Spinal cord (tissue), 10 donors: ENCODE measurements at places on chromosomes 7 and 10. TPM values are rescaled to one million over a fixed set of nuclear protein-coding genes. Genes with fewer than 3 reads are reported as not detected.

DNA sequence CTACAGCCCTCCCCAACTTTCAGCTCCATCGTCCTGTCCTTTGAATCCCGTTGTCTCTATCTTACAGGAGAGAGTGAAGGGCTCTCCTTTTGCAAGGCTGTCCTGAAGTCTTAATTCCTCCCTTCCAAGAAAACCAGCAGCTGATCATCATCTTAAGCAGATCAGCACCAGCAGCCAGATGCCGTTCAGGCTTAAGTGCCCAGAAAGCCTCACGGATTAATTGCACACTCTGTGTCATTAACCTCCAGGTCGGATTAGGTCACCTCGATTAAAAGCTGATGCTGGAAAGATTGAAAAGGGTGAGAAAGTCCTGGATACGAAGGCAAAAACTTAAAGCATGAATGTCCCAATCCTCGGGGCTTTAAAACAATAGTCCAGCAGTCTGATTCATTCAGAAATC is 24.8 kb upstream of the ADARB2 start:
- DNase-seq, result no peak
- no peaks in the 10 kb centered on the region for H3K36me3 ChIP-seq
- H3K27ac ChIP-seq, result no peak overlapping the region
- H3K4me1 ChIP-seq, result no peaks in the 10 kb centered on the region
- H3K4me3 ChIP-seq, result no peak overlapping the region

DNA sequence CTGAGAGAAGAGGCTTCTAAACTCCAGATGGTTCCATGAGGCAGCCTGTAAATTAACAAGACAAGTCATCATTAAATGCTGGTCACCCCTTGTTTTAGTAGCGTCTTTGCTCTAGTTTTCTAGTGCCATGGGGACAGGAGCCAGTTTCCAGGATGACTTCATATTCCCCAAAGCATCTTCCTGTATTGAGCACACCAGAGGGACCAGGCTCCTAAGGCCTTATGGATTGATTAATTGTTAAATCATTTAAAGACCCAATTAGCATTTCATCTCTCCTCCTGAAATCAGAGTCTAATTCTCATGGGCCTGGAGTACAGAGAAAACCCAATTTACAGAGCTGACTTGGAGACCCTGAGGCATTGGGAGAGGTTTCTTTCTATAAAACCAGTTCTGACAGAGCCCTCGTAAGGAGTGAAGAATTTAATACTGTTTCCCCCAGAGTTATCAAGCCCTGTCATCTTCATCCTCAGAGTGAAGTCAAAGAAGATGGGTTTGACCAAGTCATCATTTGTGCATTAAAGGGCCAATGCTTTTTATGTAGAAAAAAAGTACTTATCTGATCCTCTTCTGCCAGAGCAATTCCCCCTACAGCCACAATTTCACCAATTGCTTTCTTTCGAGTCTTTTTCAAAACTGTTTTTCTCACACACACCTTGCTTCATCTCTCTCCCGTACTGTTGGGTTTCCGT is 678.7 kb downstream of the SDK1 start:
- H3K36me3 ChIP-seq, result peaks cover 9% of the 10 kb centered on the region

DNA sequence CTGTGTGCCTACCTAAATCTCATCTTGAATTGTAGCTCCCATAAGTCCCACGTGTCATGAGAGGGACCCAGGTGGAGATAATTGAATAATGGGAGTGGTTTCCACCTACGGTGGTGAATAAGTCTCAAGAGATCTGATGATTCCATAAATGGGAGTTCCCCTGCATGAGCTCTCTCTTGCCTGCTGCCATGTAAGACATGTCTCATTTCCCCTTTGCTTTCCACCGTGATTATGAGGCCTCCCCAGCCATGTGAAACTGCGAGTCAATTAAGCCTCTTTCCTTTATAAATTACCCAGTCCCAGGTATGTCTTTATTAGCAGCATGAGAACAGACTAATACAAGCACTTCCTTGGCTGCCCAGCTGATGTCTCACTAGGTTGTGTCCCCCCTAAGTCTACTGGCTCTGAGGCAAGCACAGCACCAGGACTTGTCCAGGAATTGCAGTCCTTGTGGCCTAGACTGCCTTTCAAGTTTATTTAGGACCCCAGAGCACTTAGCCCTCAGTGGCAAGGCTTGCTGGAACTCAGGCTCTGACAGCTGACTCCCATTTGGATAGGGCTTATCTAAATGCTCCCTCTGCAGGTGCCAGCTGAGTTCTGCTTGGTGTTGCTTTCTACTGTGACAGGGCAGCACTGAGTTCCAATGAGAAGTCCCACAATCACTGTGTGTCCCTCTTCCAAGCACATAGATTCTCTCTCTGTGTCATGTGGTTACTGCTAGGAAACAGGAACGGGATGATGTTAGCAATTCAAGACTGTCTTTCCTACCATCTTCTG is 59.0 kb upstream of the TAS2R16 start:
- H3K4me1 ChIP-seq, result no peaks in the 10 kb centered on the region
- H3K27ac ChIP-seq, result no peak overlapping the region
- DNase-seq, result no peak
- H3K36me3 ChIP-seq, result no peaks in the 10 kb centered on the region
- H3K4me3 ChIP-seq, result no peak overlapping the region

GRCh38 chr10:51878695-51879094 is 179.3 kb upstream of the CSTF2T start:
- H3K27me3 ChIP-seq, result no peaks in the 10 kb centered on the region
- H3K4me3 ChIP-seq, result no peak overlapping the region
- H3K4me1 ChIP-seq, result no peaks in the 10 kb centered on the region
- no peak overlapping the region for H3K27ac ChIP-seq
- no peak for DNase-seq
- no peaks in the 10 kb centered on the region for H3K36me3 ChIP-seq

DNA sequence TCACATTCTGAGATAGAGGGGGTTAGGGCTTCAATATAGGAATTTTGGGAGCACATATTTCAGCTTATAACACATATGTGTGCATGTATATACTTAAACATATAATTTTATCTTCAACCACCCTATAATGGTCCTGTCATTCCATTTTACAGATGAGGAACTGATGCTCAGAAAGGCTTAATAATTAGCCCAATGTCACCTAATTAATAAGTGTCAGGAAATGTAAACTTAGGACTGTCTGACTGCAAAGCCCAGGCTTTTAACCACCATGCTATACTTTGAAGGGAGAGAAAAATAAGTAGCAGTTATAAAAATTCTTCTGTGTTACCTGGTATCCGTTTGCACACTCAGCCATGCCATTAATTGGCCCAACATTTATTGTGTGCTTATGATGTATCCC is 172.6 kb downstream of the SKIDA1 start:
- H3K4me1 ChIP-seq, result no peaks in the 10 kb centered on the region
- H3K27me3 ChIP-seq, result no peaks in the 10 kb centered on the region
- H3K36me3 ChIP-seq, result no peaks in the 10 kb centered on the region
- no peak for DNase-seq
- H3K4me3 ChIP-seq, result no peak overlapping the region

DNA sequence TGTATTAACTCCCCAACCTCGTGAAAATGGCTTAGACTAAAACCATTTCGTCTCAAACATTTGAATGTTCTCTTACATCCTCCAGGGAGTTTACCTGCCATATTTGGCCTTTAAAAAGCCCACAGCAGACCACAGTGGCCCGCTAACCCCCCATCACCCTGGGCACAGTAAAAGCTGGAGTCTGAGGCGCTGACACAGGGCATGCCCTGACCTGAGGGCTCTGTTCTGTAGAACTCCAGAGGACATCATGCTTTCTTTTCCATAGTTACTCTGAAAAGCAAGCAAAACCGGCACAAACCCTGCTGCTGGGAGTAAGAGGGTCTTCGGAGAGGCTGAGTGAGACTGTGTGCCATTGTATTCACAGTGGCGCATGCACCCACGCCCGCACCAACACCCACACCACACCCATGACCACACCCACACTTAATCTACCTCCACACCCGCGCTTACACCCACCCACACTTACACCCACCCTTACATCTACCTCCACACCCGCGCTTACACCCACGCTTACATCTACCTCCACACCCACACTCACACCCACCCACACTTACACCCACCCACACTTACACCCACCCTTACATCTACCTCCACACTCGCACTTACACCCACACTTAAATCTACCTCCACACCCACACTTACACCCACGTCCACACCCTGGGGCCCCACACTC is 32.1 kb downstream of the LRRC27 start:
- H3K27me3 ChIP-seq, result no peaks in the 10 kb centered on the region
- H3K4me3 ChIP-seq, result no peak overlapping the region
- no peak overlapping the region for H3K27ac ChIP-seq
- DNase-seq, result no peak
- peaks cover 3% of the 10 kb centered on the region for H3K4me1 ChIP-seq

GRCh38 chr10:13268841-13269240 is 31.0 kb downstream of the PHYH start:
- H3K4me1 ChIP-seq, result peaks cover 16% of the 10 kb centered on the region
- H3K4me3 ChIP-seq, result no peak overlapping the region
- no peak overlapping the region for H3K27ac ChIP-seq
- H3K27me3 ChIP-seq, result no peaks in the 10 kb centered on the region
- DNase-seq, result peak; percentile 56

GRCh38 chr10:48469516-48470020 is 135.3 kb downstream of the ARHGAP22 start:
- H3K4me1 ChIP-seq, result peaks cover 39% of the 10 kb centered on the region
- no peaks in the 10 kb centered on the region for H3K36me3 ChIP-seq
- DNase-seq, result no peak

- no peak overlapping the region for H3K4me3 ChIP-seq
- no peak for DNase-seq
- no peaks in the 10 kb centered on the region for H3K36me3 ChIP-seq
- H3K27ac ChIP-seq, result no peak overlapping the region
- H3K4me1 ChIP-seq, result no peaks in the 10 kb centered on the region
- no peaks in the 10 kb centered on the region for H3K27me3 ChIP-seq
Measured at GRCh38 chr7:142025896-142026295, 30.2 kb downstream of the MGAM start.

DNA sequence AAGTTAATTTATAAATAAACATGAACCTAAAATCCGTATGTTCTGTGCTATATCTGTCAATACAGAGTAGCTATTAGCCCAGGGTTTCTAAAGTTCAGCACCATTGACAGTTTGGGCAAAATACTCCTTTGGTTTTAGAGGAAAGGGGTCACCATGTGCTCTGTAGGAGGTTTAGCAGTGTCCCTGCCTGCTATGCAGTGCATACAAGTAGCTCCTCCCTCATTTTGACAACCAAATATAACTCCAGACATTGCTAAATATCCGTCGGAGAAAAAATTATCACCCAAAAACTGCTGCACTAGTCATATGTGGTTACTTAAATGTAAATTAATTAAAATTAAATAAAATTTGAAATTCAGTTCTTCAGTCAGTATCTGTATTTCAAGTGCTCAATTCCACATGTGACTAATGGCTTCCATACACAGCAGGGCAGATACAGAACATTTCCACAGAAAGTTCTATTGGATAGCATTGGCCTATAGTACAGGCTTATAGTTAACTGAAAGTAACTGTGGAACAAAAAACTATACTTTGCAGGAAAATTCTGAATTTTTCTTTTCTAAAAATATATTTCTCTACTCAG is 6.4 kb downstream of the UPF2 start:
- H3K4me1 ChIP-seq, result peaks cover 2% of the 10 kb centered on the region
- DNase-seq, result no peak
- no peaks in the 10 kb centered on the region for H3K27me3 ChIP-seq
- no peak overlapping the region for H3K4me3 ChIP-seq

GRCh38 chr10:130742941-130743675 is 568.4 kb downstream of the TCERG1L start:
- H3K4me3 ChIP-seq, result no peak overlapping the region
- H3K4me1 ChIP-seq, result peaks cover 12% of the 10 kb centered on the region
- no peaks in the 10 kb centered on the region for H3K27me3 ChIP-seq

DNA sequence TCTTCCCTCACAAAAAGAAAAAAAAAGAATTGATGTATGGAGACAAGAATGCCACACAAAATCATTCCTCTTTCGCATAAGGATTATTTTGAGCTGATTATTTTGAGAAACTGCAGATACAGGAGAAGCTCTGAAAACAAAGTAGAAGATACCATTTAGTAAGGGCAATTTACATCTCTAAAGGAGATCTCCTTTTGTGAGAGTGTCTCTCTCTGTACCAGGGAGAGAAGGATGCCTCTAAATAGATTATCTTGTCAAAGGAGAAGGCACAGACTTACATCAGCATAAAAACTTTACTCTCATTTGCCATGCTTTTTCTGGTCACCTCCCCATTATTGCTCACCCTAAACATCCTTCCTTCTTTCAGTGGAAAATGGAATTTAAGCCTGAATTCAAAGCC is 747.9 kb upstream of the COBL start:
- no peaks in the 10 kb centered on the region for H3K4me1 ChIP-seq
- H3K4me3 ChIP-seq, result no peak overlapping the region
- no peak overlapping the region for H3K27ac ChIP-seq

GRCh38 chr7:30652132-30652531 is 30.1 kb downstream of the CRHR2 start:
- H3K36me3 ChIP-seq, result no peaks in the 10 kb centered on the region
- DNase-seq, result no peak
- H3K4me3 ChIP-seq, result no peak overlapping the region
- no peaks in the 10 kb centered on the region for H3K4me1 ChIP-seq
- H3K27me3 ChIP-seq, result no peaks in the 10 kb centered on the region

GRCh38 chr10:85224366-85224940 is 896.1 kb downstream of the CCSER2 start:
- no peaks in the 10 kb centered on the region for H3K27me3 ChIP-seq
- no peaks in the 10 kb centered on the region for H3K36me3 ChIP-seq
- no peak overlapping the region for H3K4me3 ChIP-seq
- DNase-seq, result no peak
- H3K4me1 ChIP-seq, result no peaks in the 10 kb centered on the region
- H3K27ac ChIP-seq, result no peak overlapping the region

DNA sequence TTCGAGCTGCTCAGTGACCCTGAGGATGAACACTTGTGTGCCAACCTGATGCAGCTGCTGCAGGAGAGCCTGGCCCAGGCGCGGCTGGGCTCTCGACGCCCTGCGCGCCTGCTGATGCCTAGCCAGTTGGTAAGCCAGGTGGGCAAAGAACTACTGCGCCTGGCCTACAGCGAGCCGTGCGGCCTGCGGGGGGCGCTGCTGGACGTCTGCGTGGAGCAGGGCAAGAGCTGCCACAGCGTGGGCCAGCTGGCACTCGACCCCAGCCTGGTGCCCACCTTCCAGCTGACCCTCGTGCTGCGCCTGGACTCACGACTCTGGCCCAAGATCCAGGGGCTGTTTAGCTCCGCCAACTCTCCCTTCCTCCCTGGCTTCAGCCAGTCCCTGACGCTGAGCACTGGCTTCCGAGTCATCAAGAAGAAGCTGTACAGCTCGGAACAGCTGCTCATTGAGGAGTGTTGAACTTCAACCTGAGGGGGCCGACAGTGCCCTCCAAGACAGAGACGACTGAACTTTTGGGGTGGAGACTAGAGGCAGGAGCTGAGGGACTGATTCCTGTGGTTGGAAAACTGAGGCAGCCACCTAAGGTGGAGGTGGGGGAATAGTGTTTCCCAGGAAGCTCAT is 1.1 kb downstream of the DDIT4 start:
- peaks cover 57% of the 10 kb centered on the region for H3K4me1 ChIP-seq
- H3K27me3 ChIP-seq, result no peaks in the 10 kb centered on the region
- DNase-seq, result no peak
- H3K27ac ChIP-seq, result peak overlapping the region; percentile 98
- peak overlapping the region; percentile 98 for H3K4me3 ChIP-seq
- peaks cover 24% of the 10 kb centered on the region for H3K36me3 ChIP-seq

- H3K4me1 ChIP-seq, result no peaks in the 10 kb centered on the region
- H3K27ac ChIP-seq, result no peak overlapping the region
- H3K27me3 ChIP-seq, result no peaks in the 10 kb centered on the region
Measured at GRCh38 chr7:122790591-122790990, 87.9 kb upstream of the RNF148 start.

- H3K27me3 ChIP-seq, result no peaks in the 10 kb centered on the region
- H3K27ac ChIP-seq, result no peak overlapping the region
- H3K4me3 ChIP-seq, result no peak overlapping the region
- DNase-seq, result no peak
- no peaks in the 10 kb centered on the region for H3K36me3 ChIP-seq
Measured at GRCh38 chr7:98774884-98775283, 94.9 kb downstream of the TMEM130 start.

The MACC1 gene
- 0.28 TPM for total RNA-seq

The PDSS1 gene
- total RNA-seq, result 11.6 TPM

The TRIM50 gene
- 0.22 TPM for total RNA-seq

The HMX2 gene
- total RNA-seq, result not detected
